ENCODE measurements at places on chromosomes 1 and 21.

- no peak for DNase-seq
Observed at GRCh38 chr21:28444557-28444956, 548.1 kb downstream of the LTN1 start.

GRCh38 chr21:45336870-45337269 lies 49.2 kb upstream of the POFUT2 start:
- no peak for DNase-seq

GRCh38 chr1:218383681-218384080 lies 38.5 kb downstream of the TGFB2 start:
- no peak for DNase-seq

DNA sequence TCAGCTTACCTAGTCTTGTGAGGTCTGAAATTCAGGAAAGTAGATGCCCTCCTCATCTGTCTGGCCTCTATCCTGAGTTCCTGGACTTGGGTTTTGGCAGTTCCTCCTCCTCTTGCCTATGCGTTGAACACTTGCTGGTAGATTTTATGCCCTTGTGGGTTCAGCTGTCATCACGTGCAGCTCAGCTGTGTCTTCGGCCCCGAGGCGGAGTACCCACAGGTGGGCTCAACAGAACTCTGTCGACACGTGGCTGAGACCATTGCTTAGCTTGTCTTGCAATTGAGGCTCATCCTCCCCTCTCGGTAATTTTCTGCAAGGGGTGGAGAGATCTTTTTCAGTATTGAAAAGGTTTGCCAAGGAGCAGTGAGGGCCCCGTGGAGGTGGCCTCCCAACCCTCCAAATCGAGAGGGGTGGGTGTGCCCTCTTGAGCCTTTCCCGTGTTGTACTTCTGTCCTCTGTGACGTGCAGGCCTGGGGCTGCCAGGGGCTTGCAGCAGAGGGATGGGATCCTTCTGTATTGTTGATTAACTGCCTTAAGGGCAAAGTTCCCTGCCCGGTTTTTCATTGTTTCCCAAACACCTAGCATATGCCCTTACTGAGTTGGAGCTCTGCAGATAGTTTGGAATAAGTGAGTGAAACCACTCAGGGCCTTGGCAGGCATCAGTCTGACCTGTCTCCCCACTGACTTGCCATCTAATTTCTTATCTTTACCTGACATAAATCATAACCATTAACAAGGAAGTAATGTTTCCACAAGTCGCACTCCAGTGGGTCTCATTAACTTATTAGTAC lies 2.9 kb downstream of the CENPS start:
- no peak for DNase-seq

GRCh38 chr1:35532497-35533223 lies 24.5 kb downstream of the KIAA0319L start:
- no peak for DNase-seq
